ENCODE measurements at places on chromosomes 7 and 10. TPM values are rescaled to one million over a fixed set of nuclear protein-coding genes. Genes with fewer than 3 reads are reported as not detected.

GRCh38 chr10:126013489-126014281 lies 117.3 kb downstream of the FANK1 start:
- DNase-seq = no peak

Gene PON1
- not detected for total RNA-seq

DNA sequence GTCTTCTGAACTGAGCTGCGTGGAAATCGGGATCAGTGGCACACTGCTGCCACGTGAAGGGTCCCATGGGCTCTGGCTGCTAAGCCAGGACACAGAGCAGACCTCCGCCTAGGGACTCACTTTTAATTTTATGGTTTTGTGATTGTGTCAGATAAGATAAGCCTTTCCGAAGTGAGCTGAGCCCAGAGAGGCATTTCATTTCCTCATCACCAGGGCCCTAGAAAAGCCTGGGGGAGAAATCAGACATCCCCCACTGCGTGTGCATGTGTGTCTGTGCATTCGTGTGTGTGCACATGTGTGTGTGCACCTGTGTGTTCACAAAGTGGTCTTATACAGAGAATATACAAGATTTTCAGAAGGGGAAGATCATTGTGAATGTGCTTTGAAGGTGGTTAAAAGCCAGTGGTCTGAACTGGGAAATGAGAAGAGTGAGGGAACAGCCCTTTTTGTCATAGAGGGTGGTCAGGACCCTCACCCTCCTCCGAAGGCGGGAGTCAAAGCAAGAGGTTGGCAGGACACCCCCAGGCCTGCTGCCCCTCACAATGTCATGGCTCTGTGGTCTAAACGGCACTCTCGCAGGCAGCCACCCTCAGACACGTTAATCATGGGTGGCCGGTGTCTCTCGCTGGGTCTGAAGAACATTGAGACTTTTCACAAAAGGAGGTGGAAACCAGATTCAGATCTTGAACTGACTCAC lies 176.1 kb upstream of the PFKP start:
- DNase-seq = no peak

Gene CTTNBP2
- 0.16 TPM for total RNA-seq

Gene HILPDA
- 4.8 TPM for total RNA-seq

DNA sequence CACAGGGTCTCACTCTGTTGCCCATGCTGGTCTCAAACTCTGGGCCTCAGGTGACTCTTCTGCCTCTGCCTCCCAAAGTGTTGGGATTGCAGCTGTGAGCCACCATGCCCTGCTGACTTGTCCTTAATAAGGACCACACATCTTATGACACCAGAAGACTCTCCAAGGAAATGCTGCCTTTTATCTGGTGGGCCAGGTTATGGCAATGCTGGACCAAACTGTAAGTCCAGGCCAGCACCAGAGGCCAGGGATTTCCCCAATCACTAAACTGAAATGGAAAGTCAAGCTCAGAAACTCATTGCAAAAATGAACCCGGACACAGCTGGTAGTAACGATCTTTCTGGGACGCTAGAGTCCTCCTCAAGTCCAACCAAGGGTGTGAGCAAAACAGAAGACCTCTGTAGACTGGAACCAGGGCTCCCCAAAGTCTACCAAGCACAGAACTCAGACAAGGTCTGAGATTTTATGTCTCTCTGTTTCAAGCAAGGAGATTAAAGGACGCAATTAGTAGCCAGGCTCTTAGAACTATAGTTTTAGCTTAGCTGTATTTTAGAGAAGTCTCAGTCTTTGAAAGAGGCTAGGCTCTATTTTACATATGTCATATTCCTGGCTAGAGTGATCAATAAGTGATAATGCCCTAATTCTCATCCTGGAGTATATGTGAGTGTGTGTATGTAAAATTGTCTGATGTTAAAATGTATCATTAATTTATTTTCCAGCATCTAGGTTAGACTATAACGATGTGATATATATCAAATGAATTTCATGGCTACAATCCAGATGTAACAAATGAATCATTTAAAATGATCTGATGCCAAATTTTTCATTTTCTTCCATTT lies 74.0 kb upstream of the ITGB1 start:
- no peak for DNase-seq

GRCh38 chr10:56035489-56035888 lies 325.6 kb downstream of the ZWINT start:
- no peak for DNase-seq

- DNase-seq = no peak
These were observed 70.9 kb downstream of the WIPF3 start for GRCh38 chr7:29877196-29877595.

Gene CYP3A7
- not detected for total RNA-seq

Gene SPRN
- total RNA-seq = 0.12 TPM

Gene GRM3
- not detected for total RNA-seq

DNA sequence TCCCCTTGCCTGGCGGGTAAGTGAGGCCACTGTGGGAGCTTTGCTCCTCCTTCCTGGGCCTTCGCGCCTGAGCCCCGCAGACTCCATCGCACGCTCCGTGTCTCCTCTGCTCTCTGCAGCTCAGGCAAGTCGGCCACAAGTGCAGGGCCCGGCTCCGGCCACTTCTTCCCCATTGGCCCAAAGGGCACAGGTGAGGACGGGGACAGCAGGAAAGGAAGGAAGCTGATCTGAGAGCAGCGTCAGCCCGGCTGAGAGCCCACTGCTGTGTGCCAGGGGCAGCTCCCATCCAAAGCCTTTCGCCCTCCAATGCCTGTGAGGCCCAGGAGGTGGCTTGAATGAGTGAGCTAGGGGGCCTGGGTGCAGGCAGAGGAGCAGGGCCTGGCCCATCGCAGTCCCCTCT lies 33.7 kb upstream of the RHEB start:
- DNase-seq = no peak

DNA sequence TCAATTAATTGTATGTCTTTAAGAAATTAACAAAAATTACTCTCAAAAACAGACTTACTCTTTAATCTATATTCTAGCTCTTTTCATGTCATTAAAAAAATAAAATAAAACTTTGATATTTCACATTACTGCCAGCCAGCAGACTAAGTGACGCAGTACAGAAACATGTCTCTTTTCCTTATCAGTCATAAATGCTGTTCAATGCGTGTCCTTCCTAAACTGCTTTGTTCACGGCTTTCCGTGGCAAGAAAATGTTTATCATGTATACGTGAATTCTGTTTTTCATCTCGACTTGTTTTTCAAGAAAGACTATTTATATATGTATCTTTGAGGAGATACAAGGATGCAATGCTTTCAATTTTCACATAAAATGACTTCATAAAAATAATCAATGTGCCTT lies 182.4 kb downstream of the DOCK4 start:
- no peak for DNase-seq

Gene GPR15LG
- not detected for total RNA-seq

DNA sequence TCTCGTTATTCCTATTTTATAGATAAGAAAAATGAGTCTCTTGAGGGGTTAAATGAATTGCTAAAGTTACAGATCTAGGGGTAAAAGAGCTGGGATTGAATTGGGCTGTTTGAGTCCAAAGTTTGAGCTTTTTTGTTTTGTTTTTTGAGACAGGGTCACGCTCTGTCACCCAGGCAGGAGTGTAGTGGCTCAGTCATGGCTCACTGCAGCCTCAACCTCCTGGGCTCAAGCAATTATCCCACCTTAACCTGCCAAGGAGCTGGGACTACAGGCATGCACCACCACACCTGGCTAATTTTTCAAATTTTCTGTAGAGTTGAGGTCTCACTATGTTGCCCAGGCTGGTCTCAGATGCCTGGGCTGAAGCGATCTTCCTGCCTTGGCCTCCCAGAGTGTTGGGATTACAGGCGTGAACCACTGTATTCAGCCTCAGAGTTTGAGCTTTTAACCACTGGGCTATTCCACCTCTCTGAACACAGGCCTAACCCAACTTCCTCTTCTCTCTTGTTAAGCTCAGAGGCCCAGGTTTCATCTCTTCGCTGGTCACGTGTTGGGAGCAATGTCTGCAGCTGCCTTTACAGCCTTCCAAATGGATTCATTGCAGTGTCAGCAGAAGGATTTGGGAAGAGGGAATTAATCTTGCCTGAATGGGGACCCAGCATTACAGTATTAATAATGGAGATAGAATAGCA lies 8.0 kb downstream of the SUFU start:
- DNase-seq = no peak

DNA sequence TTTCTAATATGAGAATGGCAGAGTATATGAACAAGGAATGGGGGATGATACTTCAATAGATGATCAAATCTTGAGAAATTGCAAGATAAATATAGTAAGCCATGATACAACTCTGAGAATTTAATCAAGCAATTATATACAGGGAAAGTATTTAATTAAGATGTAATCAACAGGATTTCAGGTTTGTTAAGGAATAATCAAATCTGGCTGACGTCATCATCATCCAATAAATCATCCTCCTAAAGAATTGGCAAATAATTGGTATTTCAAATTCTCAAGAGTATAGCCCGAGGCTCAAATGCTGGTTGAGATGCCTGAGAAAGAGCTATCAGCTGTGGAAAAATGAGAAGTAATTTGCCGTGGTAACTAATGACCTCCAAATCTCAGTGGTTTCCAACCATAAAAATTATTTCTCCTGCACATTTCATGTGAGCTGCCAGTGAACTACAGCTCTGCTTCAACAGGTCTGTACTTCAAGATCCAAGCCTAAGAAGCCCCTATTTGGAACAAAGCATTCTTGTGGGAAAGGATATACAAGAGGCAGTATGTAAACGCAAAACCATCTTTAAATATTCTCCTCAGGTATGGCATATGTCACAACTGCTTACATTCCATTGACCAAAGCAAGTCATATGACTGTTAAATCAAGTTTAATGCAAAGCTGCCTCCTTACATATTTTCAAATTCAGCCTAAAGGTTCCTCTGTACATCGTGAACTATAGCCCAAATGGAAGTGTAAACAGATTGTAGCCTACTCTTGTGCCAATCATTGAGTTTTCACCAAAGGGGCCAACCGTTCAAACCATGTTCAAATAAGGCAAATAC lies 503.0 kb downstream of the KIF20B start:
- DNase-seq = no peak

Gene TRIM74
- 5.5 TPM for total RNA-seq

DNA sequence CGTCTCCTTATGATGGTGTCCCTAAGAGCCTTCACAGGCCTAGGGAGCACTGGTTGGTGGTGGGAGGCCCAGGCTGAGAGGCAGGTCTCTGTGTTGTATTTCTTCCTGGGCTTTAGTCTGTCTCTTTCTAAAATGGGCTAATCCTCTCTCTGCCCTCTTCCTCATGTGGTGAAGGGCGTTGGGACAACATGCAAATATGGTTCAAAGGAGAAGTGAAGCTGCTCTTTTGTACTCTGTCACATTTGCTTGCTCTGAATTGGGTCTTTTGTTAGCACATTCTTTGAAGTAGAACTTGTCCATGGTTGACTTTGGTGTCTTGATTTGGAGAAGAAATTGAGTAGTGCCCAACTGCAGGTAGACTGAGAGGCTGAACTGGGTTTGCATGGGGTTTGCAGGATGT lies 814 bp downstream of the HK1 start:
- DNase-seq = no peak

GRCh38 chr7:9231630-9232121 lies 798.3 kb downstream of the NXPH1 start:
- no peak for DNase-seq

DNA sequence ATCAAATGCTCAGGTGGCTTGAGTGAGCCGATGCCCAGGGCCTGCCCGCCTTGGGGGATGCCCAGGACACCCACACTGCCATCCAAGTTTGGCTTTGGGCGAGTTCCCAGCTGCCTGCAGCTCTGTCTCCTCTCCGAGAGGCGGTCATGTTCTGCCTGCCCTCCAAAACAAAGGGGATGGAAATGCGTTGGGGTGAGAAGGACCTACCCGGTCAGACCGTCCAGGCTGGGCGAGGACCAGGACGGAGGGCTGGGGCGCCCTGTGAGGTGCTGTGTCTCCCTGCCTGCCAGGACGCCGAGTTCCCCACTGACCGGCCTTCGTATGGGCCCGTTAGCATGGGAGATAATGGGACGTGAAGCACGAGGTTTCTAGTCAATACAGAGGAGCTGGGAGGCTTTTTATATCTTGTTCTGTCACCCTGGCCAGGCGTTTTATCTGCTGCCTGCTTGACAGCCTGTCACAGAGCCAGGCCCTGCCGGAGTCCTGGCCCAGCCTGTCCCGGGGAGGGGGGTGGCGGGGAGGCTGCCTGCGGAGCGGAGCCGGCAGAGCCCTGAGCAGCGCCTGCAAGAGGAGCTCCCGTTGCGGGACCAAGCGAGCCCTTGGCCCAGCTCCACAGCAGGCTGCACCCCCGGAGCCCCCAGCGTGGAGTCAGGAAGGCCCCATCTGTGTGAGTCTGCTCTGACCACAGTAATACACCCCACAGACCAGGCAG lies 22.0 kb upstream of the ELFN1 start:
- DNase-seq = no peak

DNA sequence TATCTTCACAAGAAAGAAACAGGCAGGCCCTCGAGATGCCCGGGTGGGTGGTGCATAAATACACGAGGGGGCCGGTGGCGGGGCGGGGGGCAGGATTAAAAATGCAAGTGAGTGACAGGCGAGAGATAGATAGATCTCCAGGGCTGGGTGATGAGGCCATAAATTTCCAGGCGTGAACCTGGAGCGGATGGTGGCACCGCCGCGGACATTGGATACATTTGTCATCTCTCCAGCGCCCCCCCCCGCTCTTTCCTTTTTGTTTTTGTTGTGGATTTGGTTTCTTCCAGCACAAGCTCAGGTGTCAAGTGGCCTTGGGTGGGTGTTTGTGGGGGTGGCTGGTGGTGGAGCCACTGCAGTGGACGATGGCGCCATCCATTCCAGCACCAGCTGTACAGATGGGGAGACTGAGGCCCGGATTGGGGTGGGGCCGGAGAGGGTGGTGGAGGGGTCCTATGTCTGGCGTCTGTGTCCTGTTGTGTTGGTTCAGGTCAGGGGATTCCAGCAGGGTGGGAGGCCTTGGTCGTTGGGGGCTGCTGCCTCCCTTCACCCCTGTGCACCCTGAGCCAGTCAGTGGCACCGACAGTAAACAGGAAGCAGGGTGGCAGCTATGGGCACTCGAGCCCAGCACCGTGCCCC lies 2.9 kb downstream of the ELFN1 start:
- no peak for DNase-seq

Gene OR9A2
- not detected for total RNA-seq

Gene ERVW-1
- not detected for total RNA-seq

GRCh38 chr10:72740528-72740927 lies 48.6 kb downstream of the MCU start:
- DNase-seq = no peak

DNA sequence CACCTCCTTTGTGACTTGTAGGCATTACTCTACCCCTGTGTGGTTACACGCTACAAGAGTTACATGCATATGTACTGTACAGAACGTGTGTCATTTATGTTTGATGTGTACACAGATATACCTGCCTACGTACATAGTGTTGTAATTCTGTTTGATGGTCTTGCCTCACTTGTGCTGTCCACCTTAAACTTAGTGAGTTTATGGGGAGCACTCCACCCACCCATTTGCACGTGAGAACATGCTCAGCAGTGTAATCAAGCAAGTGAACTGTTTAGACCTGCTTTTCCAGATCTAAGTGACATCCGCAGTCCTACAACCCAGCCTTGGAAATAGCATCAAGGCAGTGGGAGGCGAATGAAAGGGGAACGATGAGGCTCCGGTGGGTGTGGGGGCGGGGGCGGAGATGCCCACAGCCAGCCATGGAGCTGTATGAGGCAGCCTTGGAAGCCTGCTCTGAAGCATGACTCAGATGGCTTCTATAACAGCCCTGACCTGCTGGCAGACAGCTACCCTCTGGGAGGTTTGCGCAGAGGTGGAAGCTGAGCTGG lies 52.1 kb downstream of the SUFU start:
- no peak for DNase-seq

Gene CNNM1
- total RNA-seq = 1.2 TPM

Gene HEPACAM2
- not detected for total RNA-seq
